ENCODE measurements at places on chromosomes 1 and 21. TPM values are rescaled to one million over a fixed set of nuclear protein-coding genes. Genes with fewer than 3 reads are reported as not detected.

GRCh38 chr1:24437631-24438396 lies 22.2 kb downstream of the NIPAL3 start:
- H3K4me3 ChIP-seq = no peak overlapping the region
- peaks cover 3% of the 10 kb centered on the region for H3K36me3 ChIP-seq
- H3K27ac ChIP-seq = peak overlapping the region; percentile 45
- H3K4me1 ChIP-seq = peaks cover 16% of the 10 kb centered on the region

NR1I3 gene
- not detected for total RNA-seq

DNA sequence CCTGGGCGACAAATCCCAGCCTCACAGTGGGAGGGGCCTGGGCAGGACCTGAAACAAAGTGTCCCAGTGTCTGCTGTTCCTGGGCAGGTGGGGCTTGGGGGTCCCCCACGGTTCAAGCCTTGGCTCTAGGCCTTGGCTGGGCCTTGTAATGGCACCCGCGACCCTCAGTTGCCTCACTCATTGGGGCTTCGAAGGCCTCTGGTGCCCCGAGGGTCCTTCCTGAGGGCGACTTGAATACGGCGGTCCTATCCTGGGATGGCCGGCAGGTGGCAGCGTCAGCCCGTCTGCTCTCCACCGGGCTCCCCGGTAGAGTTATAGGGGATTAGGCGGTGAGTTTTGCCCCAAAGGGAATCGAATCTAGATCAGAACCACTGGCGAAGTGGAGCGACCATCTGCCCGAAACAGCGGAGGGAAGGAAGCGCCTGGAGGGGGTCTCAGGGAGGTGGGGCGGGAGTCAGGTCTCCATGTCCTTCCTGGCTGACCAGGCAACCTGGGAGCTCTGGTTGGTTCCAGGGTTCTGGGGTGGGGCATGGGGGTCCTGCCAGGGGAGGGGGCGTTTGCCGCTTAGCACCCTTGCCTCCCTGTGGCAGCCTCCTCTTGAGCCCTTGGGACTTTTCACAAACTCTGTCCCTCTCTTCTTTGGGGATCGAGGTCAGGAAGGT lies 2.1 kb upstream of the PEX10 start:
- H3K4me3 ChIP-seq = no peak overlapping the region
- H3K27ac ChIP-seq = peak overlapping the region; percentile 82

DNA sequence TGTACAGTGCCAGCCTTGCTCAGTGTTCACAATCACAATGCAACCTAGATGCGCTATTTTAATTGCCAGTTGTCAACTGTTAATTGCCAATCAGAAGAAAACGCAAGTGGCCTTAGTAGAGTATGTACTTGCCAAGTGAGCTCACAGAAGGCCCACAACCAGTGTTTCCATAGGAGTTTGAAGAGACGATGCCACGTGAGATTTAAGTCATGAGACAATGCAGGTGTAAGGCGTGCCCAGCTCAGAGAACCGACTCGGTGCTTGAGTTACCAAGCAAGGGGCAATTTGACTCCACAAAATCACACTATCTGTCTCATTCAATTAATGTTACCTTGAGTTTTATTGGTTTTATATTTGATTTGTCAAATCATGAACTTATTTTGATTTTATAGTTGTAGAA lies 65.6 kb downstream of the TEX35 start:
- H3K36me3 ChIP-seq = no peaks in the 10 kb centered on the region
- DNase-seq = no peak
- H3K4me3 ChIP-seq = no peak overlapping the region
- H3K27ac ChIP-seq = no peak overlapping the region
- H3K27me3 ChIP-seq = no peaks in the 10 kb centered on the region
- H3K4me1 ChIP-seq = no peaks in the 10 kb centered on the region

DNA sequence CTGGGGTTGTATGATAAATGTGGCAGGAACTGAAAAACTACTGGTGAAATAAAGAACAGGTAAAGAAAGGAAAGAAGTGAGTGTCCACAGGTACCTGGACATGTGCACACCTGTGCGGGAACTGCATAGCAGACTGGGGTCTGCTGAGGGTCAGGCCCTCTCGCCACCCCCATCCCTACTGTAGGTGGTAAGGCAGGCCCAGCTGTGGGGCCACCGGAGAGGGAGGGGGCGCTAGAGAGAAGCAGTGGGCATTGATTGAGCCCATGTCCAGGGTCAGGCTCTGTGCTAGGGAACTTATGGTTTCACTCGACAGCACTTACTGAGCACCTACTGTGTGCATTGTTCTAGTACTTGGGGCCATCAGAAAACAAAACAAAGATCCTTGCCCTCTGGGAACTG lies 400.5 kb downstream of the MATN1 start:
- H3K4me3 ChIP-seq = no peak overlapping the region
- no peak overlapping the region for H3K27ac ChIP-seq
- peak; percentile 31 for DNase-seq
- H3K4me1 ChIP-seq = peaks cover 8% of the 10 kb centered on the region

OR2G6 gene
- not detected for total RNA-seq

AK4 gene
- 22.1 TPM for total RNA-seq

DNA sequence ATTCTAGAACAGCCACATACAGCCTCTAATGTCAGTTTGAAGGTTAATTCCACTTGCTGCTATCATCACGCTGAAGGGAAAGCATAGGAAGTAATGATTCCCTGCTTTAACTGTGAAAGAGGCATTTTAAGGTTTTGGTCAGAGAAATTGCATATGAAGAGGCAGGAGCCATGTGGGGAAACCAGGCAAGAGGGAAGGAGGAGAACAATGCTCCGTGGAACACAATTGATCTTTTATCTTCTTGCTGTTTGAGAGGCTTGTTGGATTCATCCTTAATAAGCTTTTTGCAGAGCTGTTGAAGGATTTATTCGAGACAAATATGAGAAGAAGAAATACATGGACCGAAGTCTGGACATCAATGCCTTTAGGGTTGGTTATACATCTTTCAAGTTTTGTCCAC lies 35.9 kb downstream of the SMAP2 start:
- no peaks in the 10 kb centered on the region for H3K4me1 ChIP-seq
- no peak for DNase-seq
- peaks cover 34% of the 10 kb centered on the region for H3K36me3 ChIP-seq

DNA sequence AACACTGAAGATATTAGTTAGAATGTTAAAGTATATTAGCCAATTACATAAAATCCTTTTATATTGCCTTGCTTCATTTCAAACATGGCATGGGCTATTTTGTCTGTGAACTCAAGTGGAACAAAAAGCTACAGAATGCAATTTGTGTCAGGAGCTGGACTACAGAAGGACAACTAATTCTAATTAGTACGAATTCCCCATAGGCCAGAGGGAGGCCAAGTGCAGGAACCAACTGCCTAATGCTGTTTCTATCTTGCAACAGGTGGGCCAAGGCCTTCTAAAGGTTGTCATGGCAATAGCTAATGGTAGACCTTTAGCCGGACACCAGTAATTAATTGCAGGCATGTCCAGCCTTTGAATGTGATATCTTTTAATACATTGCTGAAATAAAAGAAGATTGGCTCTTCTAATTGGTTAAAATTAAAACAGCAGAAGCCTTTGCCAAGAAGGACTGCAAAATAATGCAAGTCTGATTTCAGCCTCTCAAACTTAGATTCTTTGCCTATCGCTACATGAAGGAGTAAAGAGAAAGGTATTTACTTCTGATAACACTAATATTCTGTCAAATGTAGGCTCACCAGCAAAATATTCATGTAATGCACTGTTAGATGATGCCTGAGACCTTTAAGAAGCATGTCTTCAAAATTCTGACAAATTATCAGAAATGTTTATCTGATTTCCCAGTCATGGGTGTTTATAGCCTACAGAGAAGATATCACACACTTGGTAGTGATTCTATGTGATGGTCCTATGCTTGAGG lies 232.1 kb downstream of the LMO4 start:
- no peaks in the 10 kb centered on the region for H3K36me3 ChIP-seq
- no peaks in the 10 kb centered on the region for H3K27me3 ChIP-seq
- DNase-seq = no peak
- no peaks in the 10 kb centered on the region for H3K4me1 ChIP-seq
- no peak overlapping the region for H3K27ac ChIP-seq

GRCh38 chr1:59393211-59394180 lies 96.6 kb downstream of the FGGY start:
- DNase-seq = no peak
- peak overlapping the region; percentile 88 for H3K27ac ChIP-seq
- H3K4me1 ChIP-seq = peaks cover 31% of the 10 kb centered on the region
- H3K36me3 ChIP-seq = no peaks in the 10 kb centered on the region
- H3K27me3 ChIP-seq = no peaks in the 10 kb centered on the region

POU2F1 gene
- 10.8 TPM for total RNA-seq

DNA sequence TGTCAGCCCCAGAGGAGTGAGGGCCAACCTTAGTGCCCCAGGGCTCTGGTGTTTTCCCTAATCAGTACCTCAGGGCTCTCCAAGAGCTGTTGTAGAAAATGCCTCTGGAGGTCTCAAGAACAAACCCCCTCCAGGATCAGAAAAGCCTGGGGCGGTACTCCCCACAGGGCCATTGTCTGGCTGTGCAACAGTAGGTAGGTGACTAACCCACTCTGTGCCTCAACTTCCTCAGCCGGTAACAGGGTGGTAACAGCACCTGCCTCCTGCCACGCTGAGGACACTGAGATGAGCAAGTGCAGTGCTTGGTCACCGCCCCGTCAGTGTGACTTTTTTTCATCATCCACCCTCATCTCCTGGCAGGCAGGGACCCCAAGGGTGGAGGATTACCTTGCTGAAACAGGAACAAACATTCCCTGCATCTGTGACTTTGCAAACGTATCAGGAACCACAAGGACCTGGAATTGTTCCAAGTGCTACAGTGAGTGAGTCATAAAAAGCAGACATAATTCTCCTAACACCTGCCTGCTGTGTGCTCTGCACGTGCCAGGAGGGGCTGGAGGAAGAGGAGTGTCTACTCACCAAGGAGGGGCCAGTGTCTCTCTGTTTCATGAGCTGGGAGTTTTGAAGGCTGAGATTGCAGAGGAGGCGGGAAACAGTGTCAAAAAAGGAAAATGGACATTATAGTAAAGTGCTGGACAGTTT lies 440.8 kb downstream of the NPHP4 start:
- no peaks in the 10 kb centered on the region for H3K4me1 ChIP-seq
- no peak for DNase-seq
- no peaks in the 10 kb centered on the region for H3K36me3 ChIP-seq
- H3K27me3 ChIP-seq = no peaks in the 10 kb centered on the region
- no peak overlapping the region for H3K27ac ChIP-seq
- H3K4me3 ChIP-seq = no peak overlapping the region

NTMT2 gene
- total RNA-seq = not detected

DNA sequence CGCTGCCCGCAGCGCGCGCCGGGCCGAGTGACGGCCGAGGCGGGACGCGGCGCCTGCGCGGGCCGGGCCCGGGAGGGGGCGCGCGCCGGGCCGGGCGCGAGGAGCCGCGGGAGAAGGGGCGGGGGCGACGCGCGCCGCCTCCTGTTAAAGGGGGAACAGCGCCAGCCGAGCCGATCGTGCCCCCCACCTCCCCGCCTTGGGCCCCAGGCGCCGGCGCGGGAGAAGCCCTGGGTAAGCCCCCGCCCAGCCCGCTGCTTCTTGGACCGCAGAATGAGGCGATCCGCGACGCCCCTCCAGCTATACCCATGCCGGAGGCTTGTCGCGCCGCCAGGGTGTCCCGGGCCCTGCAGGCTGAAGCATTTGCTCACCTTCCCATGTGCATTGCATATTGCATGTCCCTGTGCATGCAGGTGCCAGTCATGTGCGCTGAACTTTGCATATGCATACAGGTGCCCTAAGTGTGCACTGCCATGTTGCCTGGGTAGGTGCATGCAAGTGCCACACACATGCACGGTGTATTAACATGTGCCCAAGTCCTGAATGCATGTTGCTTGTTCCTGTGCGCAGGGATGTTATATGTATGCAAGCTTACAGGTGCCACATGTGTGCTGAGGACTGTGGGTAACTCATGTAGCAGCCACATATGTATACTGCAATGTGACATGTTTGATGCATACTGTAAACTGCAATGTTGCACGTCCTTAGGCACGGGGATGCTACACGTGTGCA lies at the start of gene ADGRB2:
Gene ADGRB2 (minus strand): TSS at position 29 of the 729 bp plus-strand sequence. CDS start 7,119 bp downstream, outside the sequence.
- no peak within 1 kb of the TSS for H3K27ac ChIP-seq
- no peaks in the 10 kb centered on the region for H3K36me3 ChIP-seq
- no peak for DNase-seq
- H3K4me3 ChIP-seq = peak within 1 kb of the TSS; percentile 50
- no peaks in the 10 kb centered on the region for H3K27me3 ChIP-seq

DNA sequence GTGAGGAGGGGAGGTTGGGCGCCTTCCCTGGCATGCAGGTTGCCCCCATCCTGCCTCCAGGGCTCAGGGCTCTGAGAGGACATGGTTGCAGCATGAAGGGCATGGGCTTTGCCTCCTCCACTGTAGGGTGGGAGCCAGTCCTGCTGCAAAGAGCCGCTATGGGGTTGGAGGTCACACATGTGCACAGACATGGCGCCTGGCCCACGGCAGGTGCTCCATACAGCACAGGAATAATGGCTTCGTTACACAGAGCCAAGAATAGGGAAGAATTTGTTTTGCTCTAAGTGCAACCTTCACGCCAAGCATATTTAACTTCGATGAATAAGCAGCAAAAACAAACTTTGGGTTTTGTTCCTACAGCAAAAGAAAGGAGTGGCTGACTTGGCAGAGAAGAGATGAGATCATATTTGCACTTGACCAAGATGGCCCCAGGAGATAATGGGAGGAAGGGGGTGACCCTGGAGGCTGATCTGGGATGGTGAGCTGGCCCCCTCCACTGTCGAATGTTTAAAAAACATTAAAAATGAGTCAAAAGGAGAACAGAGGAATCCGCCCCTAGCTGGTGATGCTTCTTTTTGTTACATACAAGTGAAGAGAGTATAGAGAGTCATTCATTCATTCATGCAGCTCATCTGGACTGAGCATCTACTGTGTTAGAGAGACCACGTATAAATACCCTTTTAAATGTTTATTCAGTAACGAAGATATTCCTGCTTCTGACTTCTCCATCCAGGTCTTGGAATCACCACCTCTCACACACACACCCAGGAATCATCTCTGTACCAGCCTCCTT lies 12.4 kb upstream of the C2CD2 start:
- H3K4me3 ChIP-seq = no peak overlapping the region
- no peak overlapping the region for H3K27ac ChIP-seq
- no peaks in the 10 kb centered on the region for H3K27me3 ChIP-seq
- no peaks in the 10 kb centered on the region for H3K36me3 ChIP-seq
- H3K4me1 ChIP-seq = peaks cover 12% of the 10 kb centered on the region
- no peak for DNase-seq

TIE1 gene
- 36.1 TPM for total RNA-seq

- H3K27me3 ChIP-seq = no peaks in the 10 kb centered on the region
- H3K4me1 ChIP-seq = no peaks in the 10 kb centered on the region
- no peak overlapping the region for H3K27ac ChIP-seq
- H3K4me3 ChIP-seq = no peak overlapping the region
- no peak for DNase-seq
Measured at GRCh38 chr21:46219591-46220239, 8.9 kb downstream of the LSS start.

GRCh38 chr1:244067893-244068292 lies 16.8 kb downstream of the ZBTB18 start:
- H3K36me3 ChIP-seq = no peaks in the 10 kb centered on the region
- H3K27me3 ChIP-seq = no peaks in the 10 kb centered on the region
- no peak for DNase-seq
- no peak overlapping the region for H3K4me3 ChIP-seq
- no peak overlapping the region for H3K27ac ChIP-seq

GRCh38 chr1:50275566-50275965 lies 147.7 kb downstream of the DMRTA2 start:
- H3K36me3 ChIP-seq = no peaks in the 10 kb centered on the region
- DNase-seq = no peak
- no peak overlapping the region for H3K27ac ChIP-seq
- H3K4me3 ChIP-seq = no peak overlapping the region
- H3K27me3 ChIP-seq = no peaks in the 10 kb centered on the region
